ENCODE measurements at places on chromosomes 6 and 20.

GRCh38 chr6:169984181-169985120, 233.0 kb downstream of the ERMARD start:
- DNase-seq: no peak

GRCh38 chr6:63734923-63735322, 99.3 kb downstream of the PHF3 start:
- no peak for DNase-seq

GRCh38 chr20:3658716-3659491, 4.3 kb downstream of the GFRA4 start:
- DNase-seq: no peak

GRCh38 chr6:52399511-52400312, 20.4 kb upstream of the EFHC1 start:
- no peak for DNase-seq

- DNase-seq: no peak
Measured at GRCh38 chr20:542777-543368, 717 bp downstream of the CSNK2A1 start.

GRCh38 chr6:81771097-81771496, 18.6 kb upstream of the TENT5A start:
- no peak for DNase-seq

DNA sequence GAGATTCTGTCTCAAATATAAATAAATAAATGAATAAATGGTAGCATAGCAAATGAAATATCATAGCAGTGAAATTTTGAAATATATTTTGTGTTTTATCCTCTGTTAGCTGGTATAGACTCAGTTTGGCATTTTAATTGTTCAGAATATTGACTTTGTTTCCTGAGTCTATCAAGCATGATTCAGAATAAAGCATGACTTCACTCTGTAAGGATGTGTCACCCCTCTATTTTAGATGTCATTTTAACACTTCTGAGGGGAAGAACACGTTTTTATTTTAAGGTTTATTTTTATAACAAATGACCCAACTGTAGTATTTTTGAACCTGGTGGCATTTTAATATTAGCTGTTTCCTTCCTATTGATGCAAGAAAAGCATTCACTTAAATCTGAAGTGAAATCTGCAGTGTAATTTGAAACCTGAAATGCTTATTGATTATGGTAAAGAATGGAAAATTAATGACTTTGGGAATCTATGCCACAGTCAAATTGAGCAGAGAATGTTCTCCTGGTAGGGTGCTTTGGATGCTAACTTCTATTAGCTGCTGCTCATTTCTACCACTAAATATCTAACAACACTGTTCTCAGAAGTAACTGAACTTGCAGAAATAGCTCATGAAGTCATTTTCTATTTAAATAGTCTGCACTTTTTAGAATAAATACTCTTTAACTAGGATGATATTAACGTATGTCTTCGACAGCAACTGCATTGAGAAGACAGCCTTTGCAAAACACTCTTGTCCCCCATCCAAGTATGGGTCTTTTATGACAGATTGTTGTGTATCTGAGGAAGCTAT, 114.2 kb downstream of the SOX4 start:
- no peak for DNase-seq

DNA sequence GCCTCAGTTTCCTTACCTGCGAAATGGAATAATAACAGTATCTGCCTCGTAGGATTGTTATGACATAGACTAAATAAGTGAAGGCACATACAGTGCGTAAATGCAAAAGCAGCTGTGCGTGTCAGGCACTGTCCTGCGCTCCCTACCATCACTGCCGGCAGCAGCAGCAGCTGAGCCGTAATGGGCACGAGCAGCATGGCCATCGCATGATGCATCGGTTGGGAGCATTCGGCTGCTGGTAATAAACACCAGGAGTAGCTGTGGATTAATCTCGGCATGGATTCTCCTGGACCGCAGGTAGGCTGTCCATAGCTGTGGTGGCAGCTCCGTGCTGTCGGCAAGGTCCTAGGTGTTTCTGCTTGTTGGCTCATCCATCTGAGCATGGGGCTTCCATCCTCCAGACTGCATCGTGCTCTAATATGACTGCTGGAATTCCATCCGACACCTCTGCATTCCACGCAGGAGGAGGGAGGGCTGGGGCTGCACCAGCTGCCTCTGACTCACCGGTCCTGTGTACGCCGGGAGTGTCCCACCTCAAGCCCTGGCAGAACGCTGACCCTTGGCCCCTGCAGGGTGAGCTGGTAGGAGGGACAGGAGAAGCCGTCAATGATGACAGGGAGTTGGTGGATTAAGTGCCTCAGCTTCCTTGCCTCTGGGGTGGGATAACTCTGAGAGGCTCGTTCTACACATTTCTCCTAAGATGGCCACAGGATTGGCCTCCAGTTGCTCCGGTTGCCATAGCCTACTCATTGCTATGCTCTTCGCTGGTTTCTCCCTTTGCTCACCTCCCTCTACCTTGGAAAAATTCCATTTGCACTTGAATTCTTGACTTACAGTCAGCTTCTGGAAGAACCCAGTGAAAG, 100.9 kb upstream of the PMEPA1 start:
- DNase-seq: no peak

- no peak for DNase-seq
Measured at GRCh38 chr6:169958510-169958909, 207.1 kb downstream of the ERMARD start.

GRCh38 chr20:25040438-25040831, 17.5 kb downstream of the ACSS1 start:
- no peak for DNase-seq

DNA sequence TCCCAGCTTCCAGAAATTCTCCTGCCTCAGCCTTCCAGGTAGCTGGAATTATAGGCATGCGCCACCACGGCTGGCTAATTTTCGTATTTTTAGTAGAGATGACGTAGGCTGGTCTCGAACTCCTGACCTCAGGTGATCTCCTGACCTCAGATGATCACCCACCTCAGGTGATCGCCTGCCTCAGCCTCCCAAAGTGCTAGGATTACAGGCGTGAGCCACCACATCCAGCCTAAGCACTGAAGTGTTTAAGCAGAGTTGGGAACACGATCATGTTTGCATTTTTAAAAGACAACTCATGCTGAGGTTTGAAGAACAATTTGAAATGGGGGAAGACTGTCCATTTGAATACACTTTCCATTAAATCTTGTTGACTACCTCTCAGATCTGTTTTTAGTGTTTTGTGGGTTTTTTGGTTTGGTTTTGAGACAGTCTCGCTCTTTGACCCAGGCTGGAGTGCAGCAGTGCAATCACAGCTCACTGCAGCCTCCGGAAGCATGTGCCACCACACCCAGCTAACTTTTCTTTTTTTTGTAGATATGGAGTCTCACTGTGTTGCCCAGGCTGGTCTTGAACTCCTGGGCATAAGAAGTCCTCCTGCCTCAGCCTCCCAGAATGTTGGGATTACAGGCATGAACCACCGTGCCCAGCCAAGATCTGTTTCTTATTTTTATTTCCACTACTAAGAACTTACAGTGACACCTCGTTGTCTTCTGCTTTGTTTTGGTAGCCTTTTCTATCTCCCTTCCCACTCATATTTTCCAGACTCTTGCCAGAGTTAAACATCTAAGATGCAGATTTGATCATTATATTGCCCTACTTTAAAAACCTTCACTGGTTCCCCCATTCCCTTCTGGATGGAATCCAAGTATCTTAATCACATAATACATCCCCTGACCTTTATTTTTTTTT, 5.5 kb downstream of the CASP8AP2 start:
- no peak for DNase-seq

- no peak for DNase-seq
Measured at GRCh38 chr6:142189057-142189456, 42.0 kb downstream of the VTA1 start.

- DNase-seq: no peak
Measured at GRCh38 chr20:2610941-2611720, 41.3 kb upstream of the NOP56 start.

DNA sequence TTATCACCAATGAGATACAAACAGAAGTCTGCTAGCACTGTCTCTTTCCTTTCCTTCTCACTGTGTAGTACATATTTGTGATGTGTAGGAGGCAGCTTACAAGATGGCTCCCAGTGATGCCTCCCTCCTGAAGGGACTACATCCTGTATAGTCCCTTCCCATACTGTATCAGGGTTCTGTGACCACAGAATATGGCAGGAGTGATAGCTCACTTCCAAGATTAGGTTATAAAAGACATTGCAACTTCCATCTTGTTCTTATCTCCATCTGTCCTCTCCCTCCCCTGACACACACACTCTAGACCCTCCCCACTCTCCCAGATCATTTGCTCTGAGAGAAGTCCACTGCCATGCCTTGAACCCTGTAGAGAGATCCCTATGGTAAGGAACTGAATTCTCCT, 38.0 kb downstream of the SESN1 start:
- no peak for DNase-seq
